ENCODE measurements at places on chromosomes 2 and 18.

GRCh38 chr2:134846213-134846612 lies 7.8 kb downstream of the ACMSD start:
- DNase-seq: no peak

GRCh38 chr2:139055202-139055601 lies 275.0 kb upstream of the NXPH2 start:
- DNase-seq: no peak

GRCh38 chr2:98710734-98711133 lies 20.2 kb downstream of the MGAT4A start:
- no peak for DNase-seq

- DNase-seq: no peak
Observed at GRCh38 chr18:43022874-43023273, 92.6 kb downstream of the RIT2 start.

DNA sequence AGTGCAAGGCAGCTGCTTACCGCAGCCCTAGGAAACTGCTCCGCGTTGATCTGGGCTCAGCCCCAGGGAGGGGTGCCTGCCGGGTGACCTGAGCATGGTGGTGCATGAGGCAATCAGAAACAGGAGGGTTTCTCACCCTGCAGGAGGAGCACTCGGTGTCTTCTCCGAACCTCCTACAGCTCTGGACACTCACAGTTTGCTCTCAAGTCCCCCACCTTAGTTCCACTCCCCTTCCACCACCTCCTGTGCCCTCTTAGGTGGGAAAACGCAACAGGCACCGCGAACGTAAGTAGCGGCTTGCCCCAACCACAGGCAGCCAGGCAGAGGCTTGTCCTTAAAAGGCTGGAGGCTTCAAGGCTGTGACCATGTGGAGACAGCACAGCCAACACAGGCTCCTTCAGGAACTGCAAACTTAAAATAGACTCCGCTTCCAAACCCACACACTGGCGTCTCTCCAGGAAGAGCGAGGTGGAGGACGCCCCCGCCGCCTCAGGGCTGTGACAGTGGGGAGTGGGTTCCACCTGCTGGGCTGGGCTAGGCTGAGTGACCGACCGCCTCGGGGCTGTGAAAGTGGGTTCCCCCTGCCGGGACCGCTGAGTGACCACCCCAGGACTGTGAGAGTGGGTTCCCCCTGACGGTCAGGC lies 71.6 kb downstream of the NDUFA10 start:
- DNase-seq: no peak

- DNase-seq: no peak
Observed at GRCh38 chr2:63658176-63658968, 69.6 kb downstream of the MDH1 start.

GRCh38 chr18:38421872-38422615 lies 856.4 kb upstream of the CELF4 start:
- no peak for DNase-seq

- no peak for DNase-seq
Observed at GRCh38 chr18:53790786-53791185, 433.7 kb downstream of the MBD2 start.

GRCh38 chr2:118519511-118519910 lies 327.9 kb downstream of the EN1 start:
- no peak for DNase-seq

GRCh38 chr2:43707255-43708015 lies 31.2 kb upstream of the C1GALT1C1L start:
- DNase-seq: no peak

- peak; percentile 55 for DNase-seq
Observed at GRCh38 chr2:70089220-70089982, 2.1 kb downstream of the PCBP1 start.

DNA sequence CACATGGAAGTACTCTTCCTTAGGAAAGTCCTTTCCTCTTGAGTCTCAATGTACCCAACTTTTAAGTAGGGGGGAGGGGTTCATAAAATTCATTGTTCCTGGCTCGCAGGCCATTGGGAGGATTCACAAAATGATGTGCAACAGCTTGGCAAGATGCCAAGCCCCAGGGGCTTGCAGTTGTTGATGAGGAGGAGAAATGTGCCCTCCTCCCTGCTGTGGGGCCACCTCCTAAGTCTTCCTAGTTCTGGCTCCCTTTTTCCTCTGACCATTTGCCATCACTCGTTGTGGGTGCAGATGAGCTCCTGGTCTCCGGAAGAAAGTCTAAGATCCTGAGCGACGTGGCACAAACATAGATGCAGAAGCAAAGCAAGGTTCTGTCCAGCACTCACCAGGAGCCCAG lies 435.4 kb downstream of the EIPR1 start:
- DNase-seq: no peak
